ENCODE measurements at places on chromosomes 5 and 9.

DNA sequence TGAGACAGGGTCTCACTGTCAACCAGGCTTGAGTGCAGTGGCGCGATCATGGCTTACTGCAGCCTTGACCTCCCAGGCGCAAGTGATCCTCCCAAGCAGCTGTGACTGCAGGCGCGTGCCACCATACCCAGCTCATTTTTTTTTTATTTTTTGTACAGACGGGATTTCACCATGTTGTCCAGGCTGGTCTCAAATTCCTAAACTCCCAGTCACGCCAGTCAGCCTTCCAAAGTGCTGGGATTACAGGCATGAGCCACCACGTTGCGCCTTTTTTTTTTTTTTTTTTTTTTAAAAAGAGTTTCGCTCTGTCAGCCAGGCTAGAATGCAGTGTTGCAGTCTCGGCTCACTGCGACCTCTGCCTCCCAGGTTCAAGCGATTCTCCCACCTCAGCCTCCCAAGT, 27.1 kb upstream of the SRP19 start:
- no peak for DNase-seq

GRCh38 chr5:126972062-126972895, 58.1 kb downstream of the MARCHF3 start:
- DNase-seq, result peak; percentile 18

- no peak for DNase-seq
These were observed 21.0 kb downstream of the STOM start for GRCh38 chr9:121349009-121349408.

GRCh38 chr9:91908746-91909145, 41.3 kb downstream of the ROR2 start:
- DNase-seq, result no peak

DNA sequence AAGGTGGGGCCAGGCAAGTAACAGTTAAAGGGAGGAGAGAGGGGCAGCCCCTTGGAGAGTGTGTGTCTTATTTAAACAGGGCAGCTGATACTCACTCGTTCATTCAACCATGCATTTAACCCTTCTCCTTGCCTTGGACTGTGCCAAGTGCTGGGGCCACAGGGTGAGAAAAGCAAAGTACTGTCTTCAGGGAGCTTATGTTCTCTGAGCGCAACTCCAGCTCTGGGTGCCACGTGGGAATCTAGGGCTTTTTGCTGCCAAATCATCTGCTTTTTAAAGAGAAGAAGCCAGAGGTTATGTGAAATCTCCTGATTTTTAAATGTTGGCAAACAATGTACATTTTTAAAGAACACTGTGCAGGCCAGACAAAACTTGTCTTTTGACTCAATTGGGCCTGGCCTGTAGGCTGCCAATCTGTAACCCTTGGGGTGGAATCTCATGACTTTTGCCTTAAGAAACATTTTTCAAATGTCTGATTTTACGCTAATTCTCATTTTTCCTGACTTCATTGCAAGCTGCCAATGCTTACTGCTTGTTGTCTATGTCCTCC, 157.8 kb downstream of the NTRK2 start:
- DNase-seq, result no peak

DNA sequence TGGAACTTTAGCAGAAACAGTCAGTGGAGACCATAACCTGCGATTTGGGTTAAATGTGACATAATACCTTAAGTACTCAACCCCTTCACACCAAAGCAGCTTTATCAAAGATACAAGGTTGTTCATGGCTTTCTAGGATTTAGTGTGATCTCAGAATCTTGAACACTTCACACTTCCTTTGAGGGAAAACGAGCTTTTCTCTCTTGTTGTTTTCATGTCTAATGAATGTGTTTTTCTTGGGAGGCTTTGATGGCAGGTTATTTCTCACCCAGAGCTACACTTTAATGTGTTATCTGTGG, 437.0 kb downstream of the TMEM232 start:
- no peak for DNase-seq

GRCh38 chr5:176420086-176420485, 3.7 kb upstream of the CLTB start:
- no peak for DNase-seq

DNA sequence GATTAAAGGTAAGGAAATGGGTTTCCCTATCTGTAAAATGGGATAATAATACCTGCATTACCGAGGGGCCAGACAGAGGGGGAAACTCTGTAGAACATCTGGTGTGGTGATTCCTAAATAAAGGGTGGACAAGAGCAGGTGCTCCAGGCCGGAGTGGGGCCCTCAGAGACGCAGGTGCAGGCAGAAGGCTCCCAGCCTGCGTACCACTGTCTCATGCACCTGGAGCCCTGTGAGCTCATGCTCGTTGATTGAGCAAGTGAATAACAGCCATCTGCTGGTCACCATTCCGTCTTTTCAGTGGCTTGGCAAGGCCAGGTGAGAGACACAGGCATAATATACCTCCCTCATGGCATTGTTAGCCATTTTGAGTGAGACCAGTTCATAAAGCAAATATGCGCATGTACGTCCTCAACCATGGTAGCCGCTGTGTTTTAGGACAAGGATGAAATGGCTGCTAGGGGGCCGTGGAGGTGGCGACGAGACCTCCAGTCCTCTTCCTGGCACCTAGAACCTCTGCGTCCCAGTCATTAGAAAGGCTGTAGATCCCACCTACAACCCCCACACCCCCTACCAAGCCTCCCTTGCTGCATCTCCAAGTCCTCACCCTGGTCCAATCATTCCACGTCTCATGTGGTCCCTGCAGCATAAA, 198.0 kb upstream of the MVB12B start:
- DNase-seq, result no peak

- DNase-seq, result no peak
These were observed 254.2 kb downstream of the RFX3 start for GRCh38 chr9:3271581-3271980.

DNA sequence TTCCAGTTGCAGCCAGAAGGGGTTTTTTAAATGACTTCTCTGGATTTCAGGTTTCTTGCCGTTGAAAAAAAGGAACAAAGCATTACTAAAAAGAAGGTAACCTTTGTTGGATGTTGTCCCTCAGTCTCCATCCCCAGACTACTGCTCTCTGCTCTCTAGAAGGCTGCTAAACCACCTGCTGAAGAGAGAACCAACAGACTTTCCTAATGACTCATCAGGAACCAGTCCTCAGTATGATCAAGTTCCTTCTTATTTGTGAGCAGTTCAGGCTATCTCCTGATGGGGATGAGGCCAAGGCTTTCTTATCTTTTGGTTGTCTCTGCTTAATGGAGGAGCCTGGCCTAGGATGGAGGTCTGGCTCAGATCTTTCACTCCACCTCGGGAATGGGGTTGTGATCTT, 4.1 kb downstream of the KIF4B start:
- DNase-seq, result no peak

DNA sequence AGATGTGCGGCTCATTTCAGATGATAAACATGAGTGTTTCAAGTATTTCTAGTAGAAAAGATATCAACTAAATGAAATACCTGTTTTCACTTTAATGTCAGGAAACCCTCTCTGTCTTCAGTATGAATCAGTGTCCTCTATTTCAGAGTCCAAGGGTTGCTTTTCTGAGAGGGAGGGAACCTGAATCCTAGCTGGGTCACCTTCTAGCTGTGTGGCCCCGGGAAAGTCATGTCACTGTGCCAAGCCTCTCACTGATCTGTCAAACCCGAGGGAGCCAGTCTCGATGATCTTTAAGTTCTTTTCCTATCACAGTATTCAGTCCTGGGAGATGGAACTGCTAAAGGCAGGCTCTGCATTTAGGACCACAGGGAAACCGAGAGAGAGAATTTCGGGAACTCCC, 258.9 kb downstream of the NTRK2 start:
- no peak for DNase-seq

DNA sequence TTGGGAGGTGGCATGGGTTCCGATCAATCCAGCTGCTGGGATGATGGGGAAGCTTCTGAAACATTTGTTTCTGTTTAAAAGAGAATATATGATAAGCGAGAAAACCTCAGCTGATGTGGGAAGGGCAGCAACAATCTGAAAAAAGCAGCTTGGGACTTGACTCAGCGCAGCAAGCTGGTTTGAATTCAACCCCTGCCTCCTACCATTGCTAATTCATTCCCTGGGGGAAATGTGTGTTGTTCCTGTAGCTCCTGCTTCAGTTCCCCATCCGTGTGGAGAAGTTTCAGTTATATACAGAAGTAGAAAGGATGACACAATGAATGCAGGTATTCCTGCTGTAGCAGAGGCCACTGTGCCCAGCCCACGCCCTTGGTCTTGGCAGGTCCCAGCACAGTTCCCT, 145.1 kb downstream of the NXNL2 start:
- DNase-seq, result no peak

GRCh38 chr9:127519301-127520166, 68.2 kb downstream of the LRSAM1 start:
- DNase-seq, result no peak

- DNase-seq, result no peak
These were observed 4.1 kb downstream of the PAX5 start for GRCh38 chr9:37029776-37030610.

DNA sequence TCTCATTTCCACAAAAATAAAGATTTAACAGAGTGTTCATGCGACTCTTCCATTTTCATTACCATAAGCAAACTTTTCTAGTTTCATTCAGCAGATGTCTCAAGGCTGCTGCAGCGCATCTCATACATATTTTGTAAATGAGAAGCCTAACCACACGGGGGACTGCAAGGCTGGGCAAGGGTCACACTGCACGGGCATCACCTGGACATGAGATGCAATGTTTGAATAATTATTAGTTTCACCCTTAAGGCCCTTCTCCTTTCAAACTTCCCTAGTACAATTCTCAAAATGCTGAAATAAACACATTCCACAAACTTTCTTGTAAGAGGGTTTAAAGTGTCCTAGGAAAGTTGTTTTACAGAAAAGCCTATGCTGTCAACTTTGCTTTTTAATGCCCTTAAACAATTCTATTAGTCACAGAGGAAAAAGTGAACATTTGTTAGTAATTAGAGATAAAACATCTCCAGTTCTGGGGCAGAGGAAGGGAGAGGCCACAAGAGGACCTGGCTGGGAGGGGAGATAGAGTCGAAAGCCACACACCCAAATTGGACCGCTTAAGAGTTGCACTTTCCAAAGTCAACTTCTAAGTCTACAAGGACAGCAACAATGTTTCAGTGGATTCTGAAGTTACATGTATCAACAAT, 1.3 kb downstream of the DENND1A start:
- no peak for DNase-seq

GRCh38 chr5:1660001-1660400, 136.2 kb upstream of the LPCAT1 start:
- no peak for DNase-seq

DNA sequence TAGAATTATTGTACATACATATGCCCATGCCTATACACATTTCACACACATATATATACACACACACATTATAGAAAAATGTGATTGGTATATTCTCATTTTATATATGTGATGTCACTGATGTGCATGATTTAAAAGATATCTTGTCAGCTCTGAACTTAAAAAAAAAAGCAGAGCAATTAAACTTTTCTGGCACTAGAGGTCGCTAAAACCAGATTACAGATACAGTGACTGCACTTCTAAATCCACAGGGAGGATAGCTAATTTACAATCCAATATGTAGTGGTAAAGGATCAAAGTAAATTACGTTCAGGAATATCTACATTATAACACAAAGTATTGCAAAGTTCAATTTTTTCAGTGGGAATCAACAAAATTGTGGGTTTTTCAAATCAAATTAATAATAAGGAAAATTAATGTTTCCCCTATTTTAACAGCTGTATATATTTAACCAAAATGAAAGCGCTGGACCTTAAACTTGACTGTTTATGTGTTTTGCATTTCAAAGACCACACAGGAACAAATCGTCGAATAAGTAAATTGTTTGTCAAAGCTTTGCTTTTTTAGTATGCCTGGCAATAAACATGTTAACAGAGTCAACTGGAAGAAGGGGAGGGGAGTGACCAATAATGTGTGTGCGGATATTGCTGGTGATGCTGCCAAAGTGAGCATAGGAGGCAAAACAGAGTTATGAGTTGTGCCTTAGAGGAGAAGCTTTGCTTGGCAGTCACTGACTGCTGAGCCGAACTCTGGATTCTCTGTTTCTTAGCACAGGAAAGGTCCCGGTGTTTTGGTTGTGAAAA, 1201.4 kb upstream of the C9orf72 start:
- DNase-seq, result peak; percentile 33

- no peak for DNase-seq
These were observed 22.5 kb upstream of the COMMD10 start for GRCh38 chr5:116062352-116062751.

- no peak for DNase-seq
These were observed 63.2 kb downstream of the NFIB start for GRCh38 chr9:14250794-14251153.

GRCh38 chr9:99004717-99005460, 61.2 kb downstream of the COL15A1 start:
- DNase-seq, result no peak

DNA sequence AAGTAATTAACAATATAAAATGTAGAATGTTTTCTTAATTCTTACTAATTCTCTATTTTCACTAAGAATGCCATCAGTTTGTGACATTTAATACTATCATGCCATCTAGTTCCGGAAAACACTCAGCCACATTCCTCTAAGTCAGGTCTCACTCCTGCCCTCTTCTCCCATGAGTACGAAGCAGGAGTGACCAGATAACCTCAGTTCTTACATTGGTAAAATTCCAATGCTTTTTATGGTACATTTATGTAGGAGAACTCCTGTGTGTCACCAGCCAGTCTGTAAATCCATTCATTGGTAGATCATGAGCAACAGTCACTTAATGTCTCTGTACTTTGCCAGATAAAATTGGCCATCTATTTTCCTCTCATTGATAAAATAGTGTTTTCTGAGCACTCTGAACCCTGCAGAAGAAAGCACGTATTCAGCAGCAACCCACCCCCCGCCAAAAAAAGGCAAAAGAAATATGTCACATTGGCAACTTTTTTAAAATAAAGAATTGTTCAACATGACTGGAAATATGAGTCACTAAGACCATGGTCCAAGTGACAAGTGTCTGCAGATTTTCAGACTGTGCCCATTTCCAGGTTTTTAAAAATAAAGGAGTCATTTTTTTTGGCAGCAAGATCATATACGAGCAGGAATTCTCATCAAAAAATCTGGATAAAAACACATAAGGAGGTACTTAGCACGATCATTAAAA, 11.8 kb downstream of the GLIS3 start:
- DNase-seq, result no peak

- DNase-seq, result no peak
These were observed 449.6 kb downstream of the SLCO4C1 start for GRCh38 chr5:101846496-101846895.

- DNase-seq, result no peak
These were observed 29.3 kb downstream of the CYFIP2 start for GRCh38 chr5:157295247-157295646.

GRCh38 chr5:123605822-123606221, 93.8 kb downstream of the CSNK1G3 start:
- DNase-seq, result no peak

DNA sequence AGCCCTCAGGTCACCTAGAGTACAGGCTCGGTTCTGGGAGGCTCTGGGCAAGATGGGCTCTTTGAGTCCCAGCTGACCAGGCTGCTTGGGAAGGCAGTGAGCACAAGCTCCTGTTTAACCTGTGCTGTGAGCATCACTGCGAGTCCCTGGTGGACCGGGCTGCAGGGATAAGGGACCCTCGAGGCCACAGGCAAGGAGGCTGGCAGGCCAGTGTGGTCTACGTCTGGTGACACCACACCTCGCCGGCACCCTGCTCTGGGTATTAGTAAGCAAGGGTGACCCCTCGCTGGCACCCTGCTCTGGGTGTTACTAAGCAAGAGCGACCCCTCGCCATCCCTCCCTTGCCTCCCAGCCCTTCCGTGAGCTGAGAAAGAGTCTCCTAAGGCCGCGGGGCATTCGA, 125.9 kb upstream of the FOXD4L5 start:
- no peak for DNase-seq
